GM20000 (cell line): ENCODE measurements at places on chromosomes 7 and 10.

DNA sequence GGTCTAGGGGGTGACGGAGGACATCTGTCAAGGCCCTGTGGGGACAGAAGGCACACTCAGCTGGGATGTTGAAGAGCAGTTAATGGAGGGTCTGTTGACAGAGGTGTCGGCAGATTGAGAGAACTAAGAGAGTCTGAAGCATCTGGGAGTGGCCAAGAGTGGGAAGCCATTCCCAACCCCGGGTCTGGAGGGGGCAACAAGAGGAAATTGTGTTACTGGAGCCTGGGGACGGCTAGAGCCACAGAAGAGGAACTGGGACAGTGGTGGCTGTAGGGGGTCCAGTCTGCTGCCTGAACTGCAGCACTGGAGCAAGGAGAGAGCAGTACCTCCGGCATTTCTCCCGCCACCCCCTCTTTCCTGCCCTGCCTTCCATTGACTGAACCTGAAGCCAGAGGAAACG lies 136.6 kb downstream of the CHN2 start:
- DNase-seq, result no peak

DNA sequence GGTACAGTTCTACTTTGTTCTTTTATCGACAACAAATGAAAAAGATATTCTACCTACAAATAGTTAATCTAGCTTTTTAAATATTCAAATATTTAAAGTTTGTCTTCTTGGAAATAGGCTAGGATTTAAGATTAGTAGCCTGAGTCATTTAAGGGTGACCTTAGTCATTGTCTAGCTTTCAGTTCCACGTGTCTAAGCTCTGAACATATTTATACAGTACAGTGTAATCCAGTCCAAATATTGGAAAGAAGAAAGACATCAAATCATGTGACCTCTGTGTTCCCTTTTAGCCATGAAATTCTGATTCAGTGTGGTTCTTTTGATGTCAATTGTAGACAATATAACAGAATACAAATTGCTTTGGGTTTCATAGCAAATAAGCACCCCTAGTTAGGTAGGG lies 121.1 kb downstream of the MALRD1 start:
- DNase-seq, result no peak

GRCh38 chr7:150997817-150998216 lies 7.0 kb downstream of the NOS3 start:
- DNase-seq, result no peak

DNA sequence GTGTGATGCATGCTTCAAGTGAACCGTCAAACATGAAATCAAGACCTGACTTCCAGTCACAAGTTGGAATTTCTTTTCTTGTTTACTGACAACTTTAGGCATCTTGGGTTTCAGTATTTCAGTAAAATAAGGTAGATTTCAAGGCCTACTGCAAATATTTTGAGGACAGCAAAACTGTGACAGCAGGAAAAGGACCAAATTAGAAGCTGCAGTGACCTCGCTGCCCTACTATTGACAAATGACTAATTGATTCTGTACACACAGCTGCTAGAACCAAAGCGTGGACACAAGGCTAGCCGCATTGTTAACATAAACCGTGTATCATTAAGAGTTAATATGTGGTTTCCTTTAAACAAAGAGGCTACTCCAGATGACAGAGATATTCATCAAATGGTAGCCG lies 105.7 kb upstream of the SEC61G start:
- no peak for DNase-seq

- DNase-seq, result no peak
Observed at GRCh38 chr7:102186306-102186705, 100.4 kb upstream of the SH2B2 start.

GRCh38 chr10:123135415-123136141 lies at the start of gene HMX3:
Gene HMX3, plus strand, starts transcription at chr10:123135970. Its CDS starts 81 bp downstream, at chr10:123136051.
- DNase-seq, result peak; percentile 88

GRCh38 chr7:159212226-159212625 lies 67.6 kb upstream of the VIPR2 start:
- DNase-seq, result no peak
